AG04450 (cell line): ENCODE measurements at places on chromosomes 7 and 10. TPM values are rescaled to one million over a fixed set of nuclear protein-coding genes. Genes with fewer than 3 reads are reported as not detected.

AGMO gene
- polyA plus RNA-seq = 0.10 TPM in 1 of 2 replicates, not detected in the other

COMMD3 gene
- 49.4 and 64.7 TPM in 2 replicates for polyA plus RNA-seq

OR2A1 gene
- not detected in 2 replicates for polyA plus RNA-seq

SCIN gene
- not detected in 2 replicates for polyA plus RNA-seq

SPOCK2 gene
- polyA plus RNA-seq = 0.02 and 0.16 TPM in 2 replicates

AGK gene
- polyA plus RNA-seq = 39.0 and 42.5 TPM in 2 replicates

AQP1 gene
- polyA plus RNA-seq = 0.32 and 0.36 TPM in 2 replicates

PDZD7 gene
- polyA plus RNA-seq = 0.27 and 0.60 TPM in 2 replicates

CDK13 gene
- polyA plus RNA-seq = 34.1 and 44.2 TPM in 2 replicates

PPP1R17 gene
- polyA plus RNA-seq = not detected in 2 replicates

ALKBH4 gene
- polyA plus RNA-seq = 4.3 and 5.6 TPM in 2 replicates

NPC1L1 gene
- 0.36 and 0.42 TPM in 2 replicates for polyA plus RNA-seq

EBLN1 gene
- polyA plus RNA-seq = not detected in 2 replicates

KIAA1217 gene
- 5.4 and 6.6 TPM in 2 replicates for polyA plus RNA-seq

SH3PXD2A gene
- 22.9 and 27.8 TPM in 2 replicates for polyA plus RNA-seq

DNA sequence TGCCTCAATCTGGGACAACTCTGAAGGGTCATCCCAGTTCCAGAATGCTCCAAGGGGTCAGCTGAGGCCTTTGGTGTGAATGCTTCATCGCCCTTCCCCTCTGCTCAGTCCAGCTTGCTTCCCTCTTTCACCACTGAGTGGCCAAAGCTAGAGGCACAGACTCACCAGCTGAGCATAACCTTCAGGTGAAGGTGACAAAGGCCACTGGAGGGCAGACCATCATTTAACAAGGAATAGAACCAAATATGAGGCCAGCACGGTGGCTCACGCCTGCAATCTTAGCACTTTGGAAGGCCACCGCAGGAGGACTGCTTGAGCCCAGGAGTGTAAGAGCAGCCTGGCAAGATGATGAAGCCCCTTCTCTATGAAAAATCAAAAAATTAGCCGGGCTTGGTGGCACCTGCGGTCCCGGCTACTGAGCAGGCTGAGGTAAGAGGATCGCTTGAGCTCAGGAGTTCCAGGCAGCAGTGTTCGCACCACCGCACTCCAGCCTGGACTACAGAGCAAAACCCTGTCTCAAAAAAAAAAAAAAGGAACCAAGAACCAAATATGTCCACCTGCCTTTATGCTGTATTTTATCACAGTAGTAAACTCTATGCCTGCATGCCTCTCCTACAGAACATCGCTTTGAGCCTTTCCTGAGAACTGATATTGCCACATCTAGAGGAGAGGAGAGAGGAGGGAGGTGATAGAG, 13.4 kb downstream of the PRKAG2 start:
- no peak for DNase-seq

DNA sequence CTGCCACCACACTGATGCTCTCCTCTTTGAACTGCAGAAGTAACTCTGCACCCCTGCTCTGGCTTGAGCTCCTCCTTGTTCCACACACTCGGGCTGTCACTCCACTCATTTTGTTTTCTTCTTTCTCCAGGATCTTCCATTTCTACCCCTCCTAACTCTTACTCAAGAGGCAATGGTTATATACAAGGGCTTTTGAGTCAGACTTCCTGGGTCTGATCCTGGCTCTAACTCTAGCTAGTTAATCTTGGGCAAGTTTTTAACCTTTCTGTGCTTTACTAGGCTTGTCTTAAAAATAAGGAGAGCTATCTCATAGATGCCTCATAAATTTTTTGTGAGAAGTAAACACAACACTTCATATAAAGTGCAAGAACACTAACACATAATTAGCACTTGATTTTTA, 45.3 kb upstream of the GNAI1 start:
- no peak for DNase-seq

- DNase-seq = no peak
Observed at GRCh38 chr7:44489955-44490350, 505 bp downstream of the NUDCD3 start.

- DNase-seq = no peak
Observed at GRCh38 chr10:3578682-3579081, 206.3 kb downstream of the KLF6 start.

GRCh38 chr7:30688718-30689221, 6.5 kb upstream of the CRHR2 start:
- no peak for DNase-seq

DNA sequence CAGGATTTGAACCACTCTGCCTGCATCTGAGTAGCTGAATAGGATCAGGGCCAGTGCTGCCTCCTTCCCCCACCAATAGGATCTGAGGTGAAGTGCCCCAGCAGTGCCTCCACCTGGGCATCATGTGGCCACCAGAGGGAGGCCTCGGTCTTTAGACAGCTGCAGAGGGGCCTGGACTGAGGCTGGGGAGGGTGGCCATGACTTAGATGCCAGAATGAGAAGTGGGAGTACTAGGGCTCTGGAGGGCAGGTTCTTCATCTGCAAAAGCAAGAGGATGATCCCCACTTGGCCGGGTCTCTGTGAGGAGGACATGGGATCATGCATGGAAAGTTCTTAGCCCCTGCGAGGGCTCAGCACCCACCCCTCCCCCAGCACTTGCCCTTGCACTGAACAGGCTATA, 56.9 kb downstream of the NEUROG3 start:
- DNase-seq = no peak

DNA sequence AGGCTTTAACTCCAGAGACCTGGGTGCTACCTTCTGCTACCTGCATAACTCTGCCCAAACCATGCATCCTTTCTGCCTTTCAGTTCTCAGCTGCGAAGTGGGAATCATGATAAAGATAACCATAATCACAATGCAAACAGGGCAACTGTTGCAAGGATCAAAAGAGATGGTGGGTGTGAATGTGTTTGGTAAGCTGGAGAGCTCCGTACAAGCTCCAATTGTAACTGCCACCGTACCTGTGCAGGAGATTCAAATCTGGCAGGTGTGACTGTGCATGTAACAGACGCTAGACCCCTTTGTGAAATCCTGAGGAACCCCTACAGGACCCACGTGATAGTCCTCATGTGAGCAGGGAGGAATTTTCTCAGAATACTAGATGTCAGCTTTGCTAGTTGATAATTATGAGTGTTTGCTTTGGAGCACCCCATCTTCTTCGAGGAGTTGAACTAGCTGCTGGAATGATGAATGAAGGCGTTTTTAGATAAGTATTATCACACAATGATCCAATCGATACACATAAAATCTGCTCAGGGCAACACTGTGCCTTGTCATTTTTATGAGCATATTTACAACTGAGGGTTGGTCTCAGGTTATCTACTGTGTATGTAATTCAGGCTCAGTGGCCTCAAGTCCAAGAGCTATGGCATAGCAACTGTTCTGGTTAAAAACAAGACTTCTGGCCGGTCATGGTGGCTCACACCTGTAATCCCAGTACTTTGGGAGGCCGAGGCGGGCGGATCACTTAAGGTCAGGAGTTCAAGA, 15.4 kb upstream of the FRAT2 start:
- DNase-seq = no peak

GRCh38 chr7:27917774-27918314, 177.9 kb downstream of the TAX1BP1 start:
- DNase-seq = no peak

- DNase-seq = no peak
Observed at GRCh38 chr7:149191851-149192250, 3.5 kb upstream of the ZNF282 start.

GRCh38 chr7:15963206-15963605, 276.7 kb upstream of the MEOX2 start:
- no peak for DNase-seq

DNA sequence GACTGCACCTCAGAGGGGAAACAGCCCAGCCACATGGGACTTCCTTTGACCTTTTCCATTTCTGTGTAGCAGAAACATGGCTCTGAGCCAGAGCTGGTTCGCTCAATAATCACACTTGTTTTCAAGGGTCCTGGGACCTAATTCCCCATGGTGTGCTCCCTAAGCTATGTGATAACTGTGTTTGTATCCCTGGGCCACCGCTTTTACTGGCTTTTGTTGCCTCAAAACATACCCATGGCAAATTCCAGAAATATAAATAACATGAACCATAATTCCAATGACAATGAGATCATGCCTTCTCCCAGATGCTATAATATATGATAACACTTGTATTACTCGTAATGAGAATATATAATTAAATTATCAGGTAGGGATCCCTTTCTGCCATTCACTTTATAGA, 196.4 kb downstream of the GFRA1 start:
- no peak for DNase-seq

DNA sequence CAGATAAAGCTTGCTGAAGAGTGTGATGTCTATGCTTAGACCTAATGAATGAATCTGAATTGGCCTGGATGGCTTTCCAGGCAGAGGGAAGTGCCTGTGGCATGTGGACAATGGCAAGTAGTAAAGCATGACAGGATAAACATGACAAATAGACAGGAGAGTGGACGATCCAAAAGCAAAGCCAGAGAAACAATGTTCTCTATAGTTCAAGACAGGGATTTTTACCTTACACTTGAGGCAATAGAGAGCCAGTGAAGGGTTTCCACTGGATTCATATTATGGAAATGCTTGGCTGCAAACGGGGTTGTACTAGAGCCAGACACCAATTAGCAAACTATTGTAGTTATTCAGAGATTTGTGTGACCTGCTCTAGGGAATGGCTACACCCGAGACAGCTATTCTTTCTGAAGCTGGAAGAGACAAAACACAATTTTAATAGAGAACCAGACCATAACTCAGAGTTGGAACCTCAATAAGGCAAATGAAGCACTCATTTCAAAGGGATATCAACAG, 2.3 kb downstream of the AGMO start:
- DNase-seq = no peak

- peak; percentile 79 for DNase-seq
Observed at GRCh38 chr7:150378853-150379440, at the start of gene ZNF775. ZNF775 (plus strand) TSS chr7:150379330; CDS start chr7:150388471, 9,141 bp downstream.

- no peak for DNase-seq
Observed at GRCh38 chr7:46054272-46054671, 133.2 kb upstream of the IGFBP3 start.

DNA sequence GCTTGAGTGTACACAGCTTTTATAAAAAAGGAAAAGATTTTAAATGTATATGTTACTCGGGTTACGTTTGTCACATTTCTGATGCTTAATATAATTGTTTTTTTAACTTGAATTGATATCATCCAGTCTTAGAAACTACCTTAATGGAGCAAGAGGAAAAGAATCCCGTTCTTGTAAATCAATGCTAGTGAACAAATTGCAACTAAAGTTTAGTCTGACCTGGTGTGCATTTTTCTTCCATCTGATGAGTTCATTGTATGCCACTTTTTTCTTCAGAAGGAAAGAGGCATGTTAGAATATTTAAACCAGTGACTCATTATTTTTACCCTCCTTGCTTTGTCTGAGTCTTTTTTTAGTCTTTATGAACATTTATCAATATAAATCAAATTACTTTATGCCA, 34.7 kb downstream of the NET1 start:
- DNase-seq = no peak

DNA sequence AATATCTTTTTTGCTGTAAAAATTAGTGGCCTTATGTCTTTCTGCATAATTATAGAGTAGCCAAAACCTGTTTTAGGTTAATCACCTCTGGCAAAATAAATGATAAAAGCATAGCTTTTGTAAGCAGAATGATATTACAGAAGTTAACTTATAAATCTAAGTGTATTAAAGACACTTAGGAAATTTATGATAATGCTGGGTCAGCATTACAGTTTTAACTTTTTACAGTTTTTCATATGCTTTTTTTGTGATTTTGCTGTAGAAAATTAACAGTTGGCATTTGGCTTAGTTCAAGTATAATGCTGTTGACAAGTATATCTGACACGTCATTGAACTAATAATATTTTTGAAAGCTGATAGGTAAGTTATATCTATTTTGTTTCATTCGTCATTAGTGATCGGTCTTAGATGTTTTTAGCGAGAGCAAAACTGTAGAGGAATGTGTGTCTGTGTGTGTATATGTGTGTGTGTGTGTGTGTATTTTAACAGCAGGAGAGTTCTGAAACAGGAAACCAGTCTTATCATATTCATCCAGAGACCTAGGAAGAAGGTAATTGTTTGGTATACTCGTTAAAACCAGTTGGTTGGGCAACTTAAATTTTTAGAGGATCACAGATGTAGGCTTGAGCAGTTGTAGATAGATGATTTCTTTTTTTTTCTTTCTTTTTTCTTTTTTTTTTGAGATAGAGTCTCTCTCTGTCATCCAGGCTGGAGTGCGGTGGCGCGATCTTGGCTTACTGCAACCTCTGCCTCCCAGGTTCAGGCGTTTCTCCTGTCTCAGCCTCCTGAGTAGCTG, 15.4 kb downstream of the PTEN start:
- no peak for DNase-seq

GRCh38 chr10:20888620-20889330, 8.3 kb downstream of the NEBL start:
- no peak for DNase-seq

GRCh38 chr10:133124357-133125211, 35.4 kb upstream of the KNDC1 start:
- no peak for DNase-seq

- no peak for DNase-seq
Observed at GRCh38 chr10:69344591-69345252, 66.4 kb downstream of the HK1 start.

DNA sequence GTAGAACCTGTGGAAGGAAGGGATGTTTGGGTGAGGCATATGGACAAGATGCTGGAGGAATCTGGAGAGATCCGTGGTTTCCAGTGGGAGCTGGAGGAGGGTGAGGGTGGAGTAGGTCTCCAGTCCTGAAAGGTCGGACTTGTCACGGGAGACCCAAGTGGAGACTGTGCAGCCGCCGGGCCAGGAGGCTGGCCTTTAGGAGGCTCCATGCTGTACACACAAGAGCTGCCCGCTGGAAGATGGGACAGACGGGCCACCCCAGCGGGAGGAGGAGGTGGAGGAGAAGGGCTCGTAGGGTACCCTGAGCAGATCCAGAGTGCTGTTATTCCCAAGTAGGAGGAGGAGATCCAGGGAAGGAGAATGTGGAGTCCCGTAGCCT, 106.7 kb downstream of the NKX6-2 start:
- no peak for DNase-seq

DNA sequence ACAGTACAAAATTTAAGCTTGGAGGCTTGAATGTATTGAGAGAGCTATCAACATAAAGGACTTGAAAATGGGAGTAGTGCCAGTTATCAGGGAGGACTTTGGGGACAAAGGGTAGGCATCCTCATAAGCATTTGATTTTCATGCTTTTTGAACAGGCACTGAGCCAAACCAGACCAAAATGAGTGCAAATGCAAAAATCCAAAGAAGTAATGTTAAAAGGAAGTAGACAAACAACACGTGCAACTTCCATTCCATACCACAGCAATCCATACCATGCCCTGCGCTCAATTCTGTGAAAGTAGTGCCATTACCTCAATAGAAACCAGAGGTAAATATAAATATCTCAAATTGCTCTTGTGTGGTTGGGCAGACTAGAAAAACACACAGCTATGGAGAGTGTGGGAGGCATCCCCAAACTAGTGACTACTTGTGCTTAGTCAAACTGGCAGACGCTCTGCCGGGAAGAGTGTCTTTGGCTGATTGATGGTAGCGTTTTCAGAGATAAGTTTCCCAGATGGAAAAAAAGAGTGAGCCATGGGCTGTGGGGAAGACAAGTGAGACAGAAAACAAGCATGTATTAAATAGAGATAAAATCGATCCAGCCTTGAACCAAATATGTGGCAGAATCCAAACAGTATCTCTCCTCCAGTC, 161.5 kb downstream of the CREB5 start:
- DNase-seq = no peak
